ENCODE measurements at places on chromosomes 13 and 19.

DNA sequence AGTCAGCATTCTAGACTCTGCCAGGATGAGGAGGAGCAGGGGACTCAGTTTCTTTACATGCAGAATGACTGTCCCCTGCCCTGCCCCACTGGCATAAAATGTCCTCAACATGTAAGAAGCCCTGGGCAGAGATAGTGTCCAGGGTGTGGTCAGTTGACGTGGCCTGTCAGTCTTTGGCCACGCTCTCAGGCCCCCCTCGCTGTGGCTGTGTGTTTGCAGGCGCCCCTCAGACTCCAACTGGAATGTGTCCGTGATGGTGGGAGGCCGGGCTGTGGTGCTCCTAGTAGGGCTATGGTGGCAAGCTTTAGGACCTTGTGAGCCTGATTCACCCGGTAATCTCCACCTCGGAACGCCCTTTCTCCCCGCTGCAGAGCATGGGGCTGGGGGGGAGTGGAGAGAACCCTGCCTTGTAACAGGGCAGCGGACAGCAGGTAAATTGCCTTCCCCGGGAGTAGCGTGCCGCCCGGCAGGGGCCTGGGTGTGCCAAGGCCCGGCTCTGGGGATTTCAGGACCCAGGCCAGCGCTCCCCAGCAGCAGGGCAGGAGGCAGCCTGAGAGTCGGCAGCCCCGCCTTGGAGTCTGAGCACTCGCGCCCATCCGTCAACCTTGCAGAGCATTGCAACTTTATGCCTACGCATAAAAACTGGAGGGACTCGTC lies 62.3 kb downstream of the CHST8 start:
- no peak for DNase-seq

GRCh38 chr13:113110048-113110851 lies 4.7 kb downstream of the F7 start:
- peak; percentile 54 for DNase-seq

DNA sequence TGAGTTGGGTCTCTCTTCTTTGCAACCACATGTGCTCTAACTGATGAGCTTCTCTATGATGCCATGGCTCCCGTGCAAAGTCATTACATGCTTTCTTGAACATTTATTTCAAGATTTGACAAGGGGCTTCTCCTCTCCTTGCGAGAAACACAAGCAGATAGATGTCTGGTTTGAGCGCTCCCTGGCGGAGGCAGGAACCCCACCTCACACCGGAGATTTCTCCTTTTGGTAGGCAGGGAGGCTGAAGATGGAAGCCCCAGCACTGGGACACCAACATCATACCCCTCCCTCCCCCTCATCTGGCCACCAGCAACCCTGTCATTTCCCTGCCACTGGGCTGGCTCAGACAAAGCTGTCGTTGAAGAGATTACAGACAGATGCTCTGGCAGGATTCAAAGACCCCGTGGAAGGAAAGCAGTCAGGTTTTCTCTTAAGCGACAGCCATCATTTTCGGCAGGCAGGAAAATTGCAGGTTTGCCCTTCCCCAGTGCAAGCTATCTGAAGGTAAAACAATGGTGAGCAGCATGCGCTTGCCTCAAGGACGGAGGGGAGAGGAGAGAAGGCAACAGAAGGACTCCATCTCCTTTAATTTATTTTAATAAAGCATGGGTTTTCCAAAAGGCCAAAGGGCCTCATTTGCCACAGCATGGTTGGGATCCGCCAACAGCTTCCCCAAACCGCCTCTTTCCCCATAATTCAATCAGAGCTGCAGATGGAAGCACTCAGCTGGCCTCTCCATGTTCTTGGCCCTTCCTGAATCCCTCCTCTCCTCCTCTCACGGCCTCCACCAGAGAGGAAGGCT lies 344.1 kb upstream of the TSHZ3 start:
- no peak for DNase-seq

- DNase-seq = no peak
Observed at GRCh38 chr13:22748866-22749577, 431.8 kb upstream of the SGCG start.

DNA sequence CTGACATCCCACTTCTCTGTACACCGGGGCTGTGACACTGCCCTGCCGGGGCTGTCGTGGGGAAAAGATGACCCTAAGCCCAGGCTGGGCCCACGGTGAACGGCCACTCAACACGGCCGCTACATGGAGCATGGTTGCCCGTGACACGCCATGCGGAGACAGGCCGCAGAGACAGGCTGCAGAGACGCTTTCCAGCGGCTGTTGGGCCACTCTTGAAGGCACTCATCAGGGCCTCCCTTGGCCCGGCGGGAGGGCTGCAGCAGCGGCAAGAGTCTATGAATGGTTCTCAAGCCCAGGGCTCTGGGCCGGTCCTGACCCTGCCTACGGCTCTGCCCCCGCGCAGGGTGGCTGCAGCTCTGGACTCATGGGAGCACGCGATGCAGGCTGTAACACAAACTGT lies 22.1 kb downstream of the ADPRHL1 start:
- no peak for DNase-seq

GRCh38 chr19:41016488-41017071 lies 25.5 kb downstream of the CYP2B6 start:
- DNase-seq = no peak

- no peak for DNase-seq
Observed at GRCh38 chr19:47313754-47314295, 4.2 kb downstream of the C5AR1 start.

DNA sequence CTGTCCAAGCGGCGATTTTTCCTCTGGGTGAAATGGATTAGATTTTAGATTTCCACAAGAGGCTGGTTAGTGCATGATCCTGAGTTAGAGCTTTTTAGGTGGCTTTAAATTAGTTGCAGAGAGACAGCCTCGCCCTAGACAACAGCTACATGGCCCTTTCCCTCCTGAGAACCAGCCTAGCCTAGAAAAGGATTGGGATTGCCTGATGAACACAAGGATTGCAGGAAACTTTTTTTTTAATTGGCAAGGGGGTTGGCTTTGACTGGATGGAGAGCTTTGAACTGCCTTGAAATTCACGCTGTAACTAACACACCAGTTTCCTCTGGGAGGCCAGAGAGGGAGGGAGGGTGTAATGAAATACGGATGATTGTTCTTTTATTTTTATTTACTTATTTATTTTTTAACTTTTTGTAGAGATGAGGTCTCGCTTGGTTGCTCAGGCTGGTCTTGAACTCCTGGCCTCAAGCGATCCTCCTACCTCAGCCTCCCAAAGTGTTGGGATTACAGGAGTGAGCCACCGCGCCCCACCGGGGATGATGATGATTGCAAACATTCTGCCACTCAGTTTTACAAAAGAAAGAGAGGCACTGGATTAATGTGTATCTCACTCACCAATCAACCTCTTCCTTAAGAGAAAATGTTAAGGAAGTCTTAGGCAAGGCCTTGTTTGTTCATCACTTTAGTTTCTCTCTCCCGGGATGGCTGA lies 1.9 kb downstream of the LDLR start:
- peak; percentile 31 for DNase-seq

DNA sequence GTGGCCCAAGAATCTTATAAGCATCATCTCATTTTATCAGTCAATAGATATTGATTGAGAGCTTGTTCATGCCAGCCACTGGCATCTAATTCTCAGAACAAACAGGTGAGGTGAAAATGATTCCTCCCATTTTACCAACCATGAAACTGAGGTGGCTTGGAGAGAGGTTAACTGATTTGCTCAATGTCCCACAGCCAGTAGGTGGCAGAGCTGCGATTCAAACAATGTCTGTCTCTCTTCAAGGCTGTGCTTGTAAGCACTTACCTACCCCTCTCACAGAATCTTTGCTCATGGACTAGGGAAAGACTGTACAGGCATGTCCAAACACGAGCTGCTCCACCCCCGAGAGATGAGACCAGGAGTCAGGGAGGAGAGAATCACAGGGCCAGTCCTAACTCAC lies 21.5 kb upstream of the GSX1 start:
- DNase-seq = no peak

DNA sequence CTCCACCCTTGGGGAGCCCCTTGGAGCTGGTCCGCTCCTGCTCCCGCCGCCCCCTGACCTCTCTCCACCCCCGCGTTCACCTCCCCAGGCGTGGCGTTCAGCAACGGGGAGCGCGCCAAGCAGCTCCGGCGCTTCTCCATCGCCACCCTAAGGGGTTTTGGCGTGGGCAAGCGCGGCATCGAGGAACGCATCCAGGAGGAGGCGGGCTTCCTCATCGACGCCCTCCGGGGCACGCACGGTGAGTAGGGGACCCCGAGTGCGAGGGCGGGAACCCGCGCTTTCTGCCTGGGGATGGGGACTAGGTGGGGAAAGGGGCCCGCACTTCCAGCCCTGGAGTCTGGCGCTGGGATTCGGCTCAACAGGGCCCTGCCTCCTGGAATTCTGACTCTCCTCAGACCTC lies 1.7 kb downstream of the CYP2A13 start:
- DNase-seq = no peak

GRCh38 chr19:11540645-11541044 lies 2.0 kb downstream of the CNN1 start:
- no peak for DNase-seq

DNA sequence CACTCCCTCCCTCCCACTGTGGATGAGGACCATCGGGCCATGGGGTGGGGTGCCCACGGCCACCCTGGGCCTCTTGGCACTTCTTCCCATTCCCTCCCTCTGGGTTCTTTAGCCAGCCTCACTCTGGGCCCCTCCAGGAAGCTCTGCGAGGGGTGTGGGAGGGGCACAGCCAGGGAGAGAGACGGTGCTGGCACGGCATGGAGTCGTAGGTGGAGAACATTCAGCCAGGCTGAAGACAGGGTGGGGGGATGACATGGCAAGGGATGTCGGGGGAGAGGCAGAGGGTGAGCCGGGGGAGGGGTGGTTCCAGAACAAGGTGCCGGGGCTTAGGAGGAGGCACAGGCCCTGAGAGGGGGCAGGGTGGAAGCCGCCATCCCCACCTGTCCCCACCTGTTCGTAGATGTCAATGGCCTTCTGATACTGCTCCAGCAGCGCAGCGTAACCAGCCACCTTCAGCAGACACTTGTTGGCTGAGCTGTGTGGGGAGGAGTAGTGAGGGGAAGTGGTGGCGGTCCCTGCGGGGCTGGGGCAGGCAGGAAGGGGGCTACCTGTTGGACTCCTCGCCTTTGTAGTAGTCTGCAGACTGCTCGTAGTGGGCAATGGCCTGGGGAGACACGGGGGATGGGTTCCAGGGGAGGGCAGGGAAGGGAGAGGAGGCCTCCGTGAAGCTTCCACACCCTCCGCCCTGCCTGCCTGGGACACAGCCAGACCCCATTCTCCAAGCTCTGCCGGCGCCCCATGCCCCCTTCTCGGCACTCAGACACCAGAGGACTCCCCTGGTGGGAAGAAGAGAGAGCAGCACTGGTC lies 8.8 kb upstream of the KPTN start:
- DNase-seq = no peak

GRCh38 chr13:77434289-77434688 lies 101.2 kb upstream of the SCEL start:
- DNase-seq = no peak

GRCh38 chr19:45638930-45639729 lies at the start of gene EML2:
Gene EML2, minus strand, starts transcription at chr19:45639397. Its CDS starts 21 bp downstream, at chr19:45639376.
- peak; percentile 35 for DNase-seq

GRCh38 chr19:50359328-50359818 lies 6.1 kb downstream of the NAPSA start:
- DNase-seq = no peak

DNA sequence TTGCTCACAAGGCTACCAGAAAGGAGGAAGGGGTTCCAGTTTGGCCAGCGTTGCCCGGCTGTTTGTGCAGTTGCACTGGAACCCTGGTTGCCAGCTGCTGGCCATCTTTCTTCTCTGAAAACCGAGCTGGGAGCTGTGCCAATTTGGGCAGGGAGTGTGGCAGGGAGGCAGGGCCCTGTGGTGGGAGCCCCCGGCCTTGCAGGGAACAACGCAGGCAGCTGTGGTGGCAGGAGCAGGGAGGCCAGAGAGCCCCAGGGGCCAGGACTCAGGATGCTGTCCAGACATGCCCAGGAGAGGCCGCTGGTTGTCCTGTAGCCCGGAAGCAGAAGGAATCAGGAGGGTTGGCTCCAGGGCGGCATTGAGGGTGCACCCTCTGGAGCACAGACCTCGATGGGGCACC lies 4.8 kb downstream of the KMT5C start:
- DNase-seq = peak; percentile 85

DNA sequence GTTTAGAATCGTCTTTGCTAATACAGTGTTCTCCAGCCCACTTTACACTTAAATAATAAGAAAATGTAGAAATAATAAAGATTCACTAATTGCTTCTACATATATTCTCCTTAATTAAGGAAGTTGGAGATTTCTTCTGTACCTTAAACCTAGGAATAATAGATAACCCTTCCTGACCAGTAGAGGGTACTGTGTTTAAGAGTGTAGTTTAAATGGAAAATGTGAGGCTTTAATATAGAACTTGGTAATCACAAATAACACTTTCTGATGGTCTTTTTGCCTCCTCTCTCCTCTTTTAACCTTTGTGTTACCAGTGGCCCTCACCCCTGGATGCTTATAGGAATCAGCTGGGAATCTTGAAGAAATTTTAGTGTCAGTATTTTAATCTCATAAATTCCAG lies 20.7 kb downstream of the POMP start:
- DNase-seq = no peak

DNA sequence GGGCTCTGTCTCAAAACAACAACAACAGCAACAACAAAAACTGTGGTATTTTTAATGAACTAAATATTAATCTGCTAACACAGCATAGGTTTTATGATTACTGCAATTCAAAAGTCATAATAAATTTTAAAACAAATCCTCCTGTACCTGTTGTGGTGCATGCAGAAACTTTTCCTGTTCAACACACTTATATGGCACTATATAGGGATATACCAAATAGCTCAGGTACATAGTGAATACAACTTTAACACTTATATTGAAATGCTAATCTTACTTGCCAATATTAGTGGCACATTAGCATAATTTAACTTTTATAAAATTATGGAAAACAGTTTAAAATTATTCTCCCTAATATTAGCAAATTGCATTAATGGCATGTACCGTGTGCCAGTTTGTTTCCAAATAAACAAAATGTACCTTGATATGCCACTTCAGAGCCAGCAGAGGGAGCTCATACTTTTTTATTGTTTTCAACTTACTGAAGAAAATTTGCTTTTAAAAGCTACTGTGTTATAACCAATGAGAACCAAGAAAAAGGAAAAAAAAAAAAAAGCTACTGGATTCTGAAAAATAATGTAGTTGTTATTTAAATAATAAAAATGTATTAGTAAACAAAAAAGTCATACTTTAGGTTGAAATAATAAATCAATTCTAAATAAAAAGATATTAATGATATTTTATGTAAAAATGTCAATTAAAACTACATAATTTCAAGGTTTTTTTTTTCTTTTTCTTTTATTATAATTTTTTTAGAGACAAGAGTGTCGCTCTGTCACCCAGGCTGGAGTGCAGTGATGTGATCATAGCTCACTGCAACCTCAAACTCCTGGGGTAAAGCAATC lies 18.0 kb upstream of the RBM26 start:
- DNase-seq = peak; percentile 53

- peak; percentile 25 for DNase-seq
Observed at GRCh38 chr19:58001895-58002369, 688 bp downstream of the ZNF606 start.

- peak; percentile 95 for DNase-seq
Observed at GRCh38 chr19:13731147-13731964, 33.0 kb upstream of the MRI1 start.

- no peak for DNase-seq
Observed at GRCh38 chr13:79194727-79195126, 211.3 kb downstream of the RBM26 start.

GRCh38 chr13:99813336-99814095 lies 158.1 kb downstream of the ZIC5 start:
- no peak for DNase-seq

GRCh38 chr19:50877338-50877737 lies 4.1 kb downstream of the KLK2 start:
- DNase-seq = no peak
